ENCODE measurements at places on chromosomes 1 and 21.

- no peak for DNase-seq
Measured at GRCh38 chr1:239913141-239913585, 178.5 kb upstream of the FMN2 start.

GRCh38 chr1:167663002-167663772 is 33.2 kb downstream of the RCSD1 start:
- DNase-seq = peak; percentile 100

DNA sequence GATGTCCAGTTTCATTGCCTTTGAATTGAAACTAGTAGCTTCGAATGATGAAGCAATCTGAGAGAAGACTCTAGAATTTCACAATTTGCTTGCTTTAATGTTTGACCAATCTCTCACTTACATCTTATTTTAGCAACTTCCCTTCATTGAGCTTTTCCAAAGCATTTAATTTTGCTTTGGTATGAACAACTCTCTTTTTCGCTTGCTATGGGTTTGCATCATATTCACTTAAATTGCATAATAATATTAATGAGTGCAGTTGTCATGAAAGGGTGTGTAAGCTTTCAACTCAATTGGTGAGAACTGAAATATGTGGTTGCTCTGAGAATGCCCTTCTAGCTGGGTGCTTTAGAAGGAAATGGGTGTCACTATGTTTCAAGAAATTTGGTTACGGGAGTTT is 309.2 kb downstream of the HLX start:
- no peak for DNase-seq

DNA sequence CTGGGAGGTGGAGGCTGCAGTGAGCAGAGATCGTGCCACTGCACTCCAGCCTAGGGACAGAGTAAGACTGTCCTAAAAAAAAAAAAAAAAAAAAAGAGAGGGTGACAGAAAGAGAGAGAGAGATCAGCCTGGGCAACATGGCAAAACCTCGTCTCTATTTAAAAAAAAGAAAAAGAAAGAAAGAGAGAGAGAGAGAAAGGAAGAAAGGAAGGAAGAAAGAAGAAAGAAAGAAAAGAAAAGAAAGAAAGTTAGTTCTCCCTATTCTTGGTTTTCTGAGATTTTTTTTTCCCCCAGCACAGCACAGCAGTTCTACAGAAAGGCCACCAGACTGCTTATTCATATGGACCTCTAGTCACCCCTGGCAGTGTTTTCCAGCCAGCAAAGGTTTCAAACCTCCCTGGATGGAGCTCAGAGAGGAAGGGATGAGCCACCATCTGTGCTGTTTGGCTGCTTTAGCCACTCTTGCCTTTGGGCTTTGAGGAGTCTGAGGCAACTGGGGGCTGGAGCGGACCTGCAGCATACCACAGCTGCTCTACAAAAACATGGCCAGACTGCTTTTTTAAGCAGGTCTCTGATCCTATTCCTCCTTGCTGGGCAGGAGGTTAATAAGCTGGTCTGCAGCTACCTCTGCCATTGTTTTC is 10.6 kb downstream of the S100A6 start:
- DNase-seq = peak; percentile 46

DNA sequence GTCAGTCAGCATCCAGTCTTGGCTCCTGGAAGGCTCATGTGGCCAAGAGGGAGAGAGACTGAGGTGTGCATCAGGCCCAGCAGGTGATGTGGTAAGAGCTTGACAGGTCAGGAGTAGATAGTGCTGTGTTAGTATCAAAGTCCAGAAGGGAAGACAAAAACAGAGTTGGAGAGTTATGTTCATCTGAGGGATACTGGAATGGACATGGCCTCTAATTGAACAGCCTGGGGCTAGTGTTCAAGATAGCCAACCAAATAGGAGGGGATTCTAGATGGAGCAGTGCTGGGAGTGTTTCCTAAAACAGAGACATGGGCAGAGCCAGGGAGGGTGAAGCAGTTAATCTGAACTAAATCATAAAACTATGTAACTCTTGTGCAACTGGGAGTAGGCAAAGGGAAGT is 120.7 kb upstream of the MARK1 start:
- no peak for DNase-seq

DNA sequence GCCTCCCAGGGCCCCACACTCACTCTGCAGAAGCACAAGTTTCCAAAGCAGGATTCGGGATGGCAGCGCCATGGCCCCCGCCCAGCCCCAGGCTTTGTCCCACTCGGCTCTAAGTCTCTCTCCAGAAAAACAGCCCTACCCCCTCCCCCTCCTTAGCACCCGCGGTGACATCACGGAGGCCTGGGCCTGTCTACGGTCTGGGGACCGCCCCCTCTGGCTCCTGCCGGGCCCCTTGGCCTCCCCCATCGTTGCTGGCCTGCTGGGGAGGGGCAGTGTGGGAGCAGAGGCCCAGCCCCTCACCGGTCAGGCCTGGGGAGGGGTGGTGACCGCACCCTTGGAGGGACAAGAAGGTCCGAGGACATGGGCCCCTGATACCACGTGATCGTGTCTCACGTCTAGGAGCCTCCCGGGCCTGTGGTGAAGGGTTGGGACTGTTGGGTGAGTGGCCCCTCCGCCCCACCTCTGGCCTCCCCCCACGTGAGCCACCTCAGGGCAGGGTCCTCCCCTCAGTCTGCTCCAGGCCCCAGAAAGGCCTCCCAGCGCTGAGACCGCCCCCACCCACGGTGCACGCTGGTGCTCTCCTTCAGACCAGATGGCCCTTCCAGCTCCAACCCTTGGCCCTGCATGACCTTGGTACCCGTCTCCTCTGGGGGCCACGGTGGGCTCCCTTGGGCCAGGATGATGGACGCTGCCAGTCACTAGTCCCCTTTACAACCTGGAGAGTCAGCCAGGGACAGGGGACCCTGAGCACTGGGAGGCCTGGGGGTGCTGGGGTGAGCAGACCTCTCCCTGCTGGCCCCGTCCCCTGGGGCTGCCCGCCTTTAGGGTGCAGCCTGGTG is at the start of gene MXRA8:
Gene MXRA8 (minus strand): TSS at position 123 of the 839 bp plus-strand sequence. CDS start 51 bp downstream, at position 72.
- no peak for DNase-seq
